ENCODE measurements at places on chromosomes 7 and 10. TPM values are rescaled to one million over a fixed set of nuclear protein-coding genes. Genes with fewer than 3 reads are reported as not detected.

DNA sequence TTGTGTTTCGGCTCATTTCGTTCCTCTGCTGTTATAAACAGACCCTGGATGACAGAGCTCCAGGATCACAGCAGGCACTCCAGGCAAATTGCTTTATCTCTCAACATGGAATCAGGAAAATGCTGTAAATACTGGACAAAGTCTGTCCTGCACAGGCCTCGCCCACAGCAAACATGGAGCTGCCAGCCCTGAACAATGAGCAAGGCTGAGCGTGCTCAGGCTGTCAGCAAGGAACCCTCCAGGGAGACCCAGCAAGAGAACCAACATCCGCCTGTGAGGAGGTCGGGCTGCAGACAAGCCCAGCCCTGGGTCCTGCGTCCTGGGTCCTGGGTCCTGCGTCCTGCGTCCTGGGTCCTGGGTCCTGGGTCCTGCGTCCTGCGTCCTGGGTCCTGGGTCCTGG, 180.8 kb downstream of the PTPRN2 start:
- H3K4me1 ChIP-seq: peaks cover 14% of the 10 kb centered on the region
- H3K27me3 ChIP-seq: no peaks in the 10 kb centered on the region
- H3K27ac ChIP-seq: no peak overlapping the region
- no peaks in the 10 kb centered on the region for H3K36me3 ChIP-seq
- DNase-seq: no peak

GRCh38 chr10:31757386-31757791, 171.2 kb downstream of the ARHGAP12 start:
- no peaks in the 10 kb centered on the region for H3K36me3 ChIP-seq
- no peak for DNase-seq
- H3K27ac ChIP-seq: peak overlapping the region; percentile 97

AHR gene
- total RNA-seq: 145 TPM

DNA sequence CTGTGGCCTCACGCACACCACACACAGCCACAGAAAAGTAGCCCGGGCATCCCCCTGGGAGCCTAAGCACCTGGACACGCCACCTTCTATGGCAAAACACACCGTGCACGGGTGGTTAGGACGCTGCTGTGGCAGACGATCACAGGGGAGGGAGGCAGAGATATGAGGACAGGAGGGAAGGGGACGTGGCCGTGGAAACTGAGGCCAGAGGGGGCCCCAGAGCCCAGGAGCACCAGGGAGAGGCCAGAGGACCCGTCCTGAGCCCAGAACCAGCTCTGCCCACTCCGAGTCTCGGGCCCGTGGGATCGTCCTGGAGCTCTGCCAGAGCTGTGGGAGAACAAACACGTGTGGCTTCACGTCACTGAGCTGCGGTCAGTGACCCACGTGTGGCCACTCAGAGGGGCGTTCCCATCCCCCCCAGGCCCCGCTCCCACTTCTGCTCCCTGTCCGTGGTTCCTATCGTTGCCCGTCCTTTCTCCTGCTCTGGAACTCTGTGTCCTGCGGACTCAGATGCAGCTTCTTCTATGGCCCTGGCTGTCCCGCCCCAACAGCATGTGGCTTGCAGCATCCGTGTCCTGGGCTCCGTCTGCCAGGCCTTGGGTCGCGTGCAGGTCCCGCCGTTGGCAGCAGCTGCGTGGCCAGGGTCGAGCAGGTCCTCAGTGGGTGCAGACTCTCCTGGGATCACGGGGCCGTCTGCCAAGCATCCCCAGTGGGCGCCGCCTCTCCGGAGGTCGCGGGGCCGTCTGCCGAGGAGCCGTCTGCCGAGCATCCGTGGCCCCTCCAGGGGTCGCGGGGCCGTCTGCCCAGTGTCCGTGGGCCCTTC, 31.0 kb downstream of the GET4 start:
- no peak for DNase-seq
- H3K4me3 ChIP-seq: no peak overlapping the region
- no peaks in the 10 kb centered on the region for H3K36me3 ChIP-seq
- no peak overlapping the region for H3K27ac ChIP-seq

- H3K4me3 ChIP-seq: no peak overlapping the region
- H3K27ac ChIP-seq: no peak overlapping the region
- peaks cover 3% of the 10 kb centered on the region for H3K4me1 ChIP-seq
- no peaks in the 10 kb centered on the region for H3K27me3 ChIP-seq
- no peaks in the 10 kb centered on the region for H3K36me3 ChIP-seq
- no peak for DNase-seq
These were observed 16.1 kb upstream of the SEC61G start for GRCh38 chr7:54774785-54775740.

PLEKHS1 gene
- 0.32 TPM for total RNA-seq

FAM25A gene
- 431 TPM for total RNA-seq

DNA sequence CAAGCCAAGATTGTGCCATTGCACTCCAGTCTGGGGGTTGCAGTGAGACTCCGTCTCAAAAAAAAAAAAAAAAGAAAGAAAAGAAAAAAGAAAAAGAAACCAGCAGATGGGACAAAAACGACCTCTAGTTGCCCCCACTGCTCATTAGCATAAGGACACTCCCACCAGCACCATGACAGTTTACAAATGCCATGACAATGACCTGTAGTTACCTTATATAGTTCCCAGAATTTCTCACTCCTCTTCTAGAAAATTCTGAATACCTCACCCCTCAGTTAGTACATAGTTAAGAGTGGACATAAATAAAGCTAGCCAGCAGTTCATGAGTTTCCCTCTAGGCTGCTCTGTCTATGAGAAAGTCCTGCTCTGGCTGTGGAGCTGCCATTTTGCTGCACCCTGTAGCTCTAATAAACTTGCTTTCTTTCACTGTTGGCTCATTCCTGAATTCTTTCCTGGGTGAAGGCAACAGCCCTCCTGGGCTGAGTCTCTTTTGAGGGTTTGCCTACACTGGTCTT, 276.8 kb upstream of the AKR1E2 start:
- no peak overlapping the region for H3K27ac ChIP-seq
- H3K36me3 ChIP-seq: no peaks in the 10 kb centered on the region
- no peak for DNase-seq
- no peak overlapping the region for H3K4me3 ChIP-seq
- H3K27me3 ChIP-seq: no peaks in the 10 kb centered on the region
- H3K4me1 ChIP-seq: no peaks in the 10 kb centered on the region

ASZ1 gene
- not detected for total RNA-seq

CNTNAP2 gene
- total RNA-seq: 0.30 TPM

- no peaks in the 10 kb centered on the region for H3K27me3 ChIP-seq
- H3K36me3 ChIP-seq: no peaks in the 10 kb centered on the region
- H3K27ac ChIP-seq: no peak overlapping the region
- H3K4me1 ChIP-seq: no peaks in the 10 kb centered on the region
- no peak overlapping the region for H3K4me3 ChIP-seq
- DNase-seq: no peak
These were observed 81.1 kb upstream of the ADO start for GRCh38 chr10:62723375-62723774.

- H3K27me3 ChIP-seq: no peaks in the 10 kb centered on the region
- no peak for DNase-seq
- no peak overlapping the region for H3K4me3 ChIP-seq
- peaks cover 5% of the 10 kb centered on the region for H3K4me1 ChIP-seq
These were observed 354.2 kb downstream of the CXCL12 start for GRCh38 chr10:44030738-44031137.

TMEM184A gene
- total RNA-seq: 123 TPM

All from suprapubic skin (tissue), 4 donors.